A673 (cell line): ENCODE measurements at places on chromosomes 13 and 19.

- H3K36me3 ChIP-seq, result peaks cover 25% of the 10 kb centered on the region
- H3K27ac ChIP-seq, result no peak overlapping the region
- H3K4me3 ChIP-seq, result no peak overlapping the region
- no peaks in the 10 kb centered on the region for H3K27me3 ChIP-seq
- peaks cover 22% of the 10 kb centered on the region for H3K4me1 ChIP-seq
Measured at GRCh38 chr13:48265217-48265815, 32.3 kb downstream of the ITM2B start.

- no peak overlapping the region for H3K27ac ChIP-seq
- no peaks in the 10 kb centered on the region for H3K36me3 ChIP-seq
- H3K4me1 ChIP-seq, result no peaks in the 10 kb centered on the region
- H3K4me3 ChIP-seq, result no peak overlapping the region
Measured at GRCh38 chr19:19444681-19445155, 39.2 kb downstream of the GATAD2A start.

DNA sequence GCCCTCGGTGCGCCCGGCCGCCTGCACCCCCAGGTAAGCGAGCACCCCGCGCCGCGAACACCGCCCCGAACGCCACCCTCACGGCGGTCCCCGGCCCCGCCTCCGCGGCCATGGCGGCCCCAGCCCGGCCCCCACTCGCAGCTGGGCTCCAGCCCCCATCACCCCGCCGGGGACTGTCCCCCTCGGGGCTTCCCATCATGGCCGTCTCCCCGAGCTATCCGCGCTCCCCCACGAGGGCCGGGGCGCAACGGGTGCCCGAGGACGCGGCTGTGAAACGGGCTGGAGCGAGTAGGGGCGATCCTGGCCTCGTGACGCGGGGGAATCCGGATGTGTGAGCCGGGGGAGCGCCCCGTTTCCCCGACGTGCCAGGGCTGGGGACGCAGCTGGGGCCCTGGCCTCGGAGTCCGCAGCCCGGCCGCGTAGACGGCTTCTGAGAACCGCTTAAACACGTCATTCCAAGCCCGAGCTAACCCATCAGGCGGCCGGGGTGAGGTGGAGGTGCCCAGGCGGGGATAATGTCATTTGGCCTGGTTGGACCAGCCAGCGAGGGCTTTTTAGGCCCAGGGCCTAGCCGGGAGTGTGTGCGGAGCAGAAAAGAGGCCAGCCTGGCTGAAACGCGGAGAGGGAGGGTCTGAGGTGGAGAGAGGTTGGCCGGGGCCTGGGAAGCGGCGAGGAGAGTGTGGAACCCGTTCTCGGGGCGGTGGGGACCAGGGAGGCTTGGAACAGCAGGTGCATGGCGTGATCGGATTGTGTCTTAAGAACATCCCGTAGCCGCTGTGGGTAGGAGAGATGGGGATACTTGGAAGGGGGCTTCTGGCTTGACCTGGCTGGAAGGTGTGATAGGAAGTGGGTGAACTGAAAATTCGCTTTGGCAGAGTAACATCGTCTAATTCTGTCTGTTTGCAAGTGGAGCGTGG, 550 bp downstream of the CERS4 start:
- H3K4me3 ChIP-seq, result peak overlapping the region; percentile 75
- no peaks in the 10 kb centered on the region for H3K27me3 ChIP-seq
- no peaks in the 10 kb centered on the region for H3K36me3 ChIP-seq
- peak overlapping the region; percentile 41 for H3K27ac ChIP-seq
- DNase-seq, result peak; percentile 22

- no peak overlapping the region for H3K27ac ChIP-seq
- no peak overlapping the region for H3K4me3 ChIP-seq
- no peaks in the 10 kb centered on the region for H3K36me3 ChIP-seq
- H3K27me3 ChIP-seq, result no peaks in the 10 kb centered on the region
- DNase-seq, result no peak
Measured at GRCh38 chr19:58330458-58330857, 3.7 kb downstream of the ZSCAN22 start.

DNA sequence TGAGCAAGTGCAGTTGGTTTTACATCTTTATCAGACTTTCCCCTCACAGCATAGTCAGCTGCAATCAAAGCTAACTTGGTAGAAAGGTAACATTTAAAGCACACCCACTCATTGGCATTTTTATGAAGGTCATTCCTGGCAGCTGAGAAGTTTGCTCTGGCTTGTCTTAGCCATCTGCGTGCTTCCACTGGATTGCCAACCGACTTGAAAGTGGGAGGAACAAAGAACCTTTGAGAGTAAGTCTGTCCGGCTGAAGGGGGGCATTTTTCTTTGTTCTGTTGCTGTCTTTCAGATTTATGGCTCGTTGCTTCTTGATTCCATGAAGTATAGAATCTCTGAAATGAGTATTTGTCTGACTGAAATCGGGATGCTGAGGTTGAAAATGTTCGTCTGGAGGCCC, 103.1 kb downstream of the SACS start:
- H3K4me1 ChIP-seq, result no peaks in the 10 kb centered on the region
- no peaks in the 10 kb centered on the region for H3K27me3 ChIP-seq
- no peaks in the 10 kb centered on the region for H3K36me3 ChIP-seq
- H3K27ac ChIP-seq, result no peak overlapping the region
- no peak for DNase-seq

DNA sequence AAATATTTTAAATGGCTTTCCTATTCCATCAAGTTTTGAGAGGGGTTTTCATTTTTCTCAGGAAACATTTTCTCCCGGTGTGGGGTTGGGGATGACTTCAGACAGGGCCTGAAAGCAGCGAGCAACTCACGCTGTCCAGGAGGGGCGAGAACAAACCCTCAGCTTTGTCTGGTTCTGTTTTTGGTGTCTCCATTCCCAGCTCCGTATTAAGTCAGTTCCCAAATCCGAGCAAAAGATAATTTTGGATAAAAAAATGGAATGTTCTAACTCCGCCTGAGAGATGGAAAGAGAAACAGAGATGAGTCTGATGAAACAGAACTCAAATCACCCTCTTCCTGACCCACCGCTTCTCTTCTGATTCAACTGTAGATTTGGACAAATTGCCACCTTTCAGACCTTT, 38.4 kb downstream of the RFX2 start:
- H3K4me1 ChIP-seq, result peaks cover 5% of the 10 kb centered on the region
- H3K36me3 ChIP-seq, result no peaks in the 10 kb centered on the region
- no peak for DNase-seq
- no peak overlapping the region for H3K27ac ChIP-seq
- H3K4me3 ChIP-seq, result no peak overlapping the region
- H3K27me3 ChIP-seq, result no peaks in the 10 kb centered on the region

GRCh38 chr19:11205939-11206570, 8.7 kb upstream of the KANK2 start:
- H3K4me3 ChIP-seq, result no peak overlapping the region
- no peak overlapping the region for H3K27ac ChIP-seq
- H3K4me1 ChIP-seq, result peaks cover 9% of the 10 kb centered on the region

DNA sequence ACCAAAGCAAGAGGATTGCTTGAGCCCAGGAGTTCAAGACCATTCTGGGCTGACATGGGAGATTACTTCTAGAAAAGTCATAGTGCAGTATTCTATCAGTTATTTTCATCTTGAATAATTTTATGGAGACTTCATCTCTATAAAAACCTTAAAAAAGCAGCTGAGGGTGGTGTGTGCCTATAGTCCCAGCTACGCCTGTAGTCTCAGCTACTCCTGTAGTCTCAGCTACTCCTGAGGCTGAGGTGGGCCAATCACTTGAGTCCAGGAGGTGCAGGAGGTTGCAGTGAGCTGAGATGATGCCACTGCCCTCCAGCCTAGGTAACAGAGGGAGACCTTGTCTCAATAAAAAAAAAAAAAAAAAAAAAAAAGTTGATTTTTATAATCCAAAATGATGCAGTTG, 22.1 kb upstream of the KCTD4 start:
- H3K27me3 ChIP-seq, result no peaks in the 10 kb centered on the region
- peaks cover 39% of the 10 kb centered on the region for H3K4me1 ChIP-seq
- no peak for DNase-seq
- no peaks in the 10 kb centered on the region for H3K36me3 ChIP-seq
- no peak overlapping the region for H3K27ac ChIP-seq
- no peak overlapping the region for H3K4me3 ChIP-seq

GRCh38 chr13:37492075-37492474, 106.5 kb downstream of the POSTN start:
- H3K27ac ChIP-seq, result no peak overlapping the region
- no peak for DNase-seq
- no peaks in the 10 kb centered on the region for H3K27me3 ChIP-seq
- no peaks in the 10 kb centered on the region for H3K36me3 ChIP-seq

DNA sequence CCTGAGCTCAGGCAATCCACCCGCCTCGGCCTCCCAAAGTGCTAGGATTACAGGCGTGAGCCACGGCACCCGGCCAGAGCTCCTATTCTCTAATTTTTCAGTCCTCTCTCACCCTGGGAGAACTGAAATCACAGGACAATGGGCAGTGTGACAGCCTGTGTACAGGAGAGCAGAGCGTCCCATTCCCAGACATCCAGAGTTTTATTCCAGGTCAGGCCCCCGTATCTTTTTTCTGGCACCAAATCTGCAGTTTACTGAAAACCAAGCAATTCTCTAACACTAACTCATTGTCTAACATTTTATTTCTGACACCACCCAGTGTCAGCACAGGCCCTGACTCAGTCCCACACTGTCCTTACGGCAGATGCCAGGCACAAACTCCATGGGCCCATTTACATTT, 6.7 kb downstream of the ZNF708 start:
- DNase-seq, result no peak
- no peaks in the 10 kb centered on the region for H3K4me1 ChIP-seq
- no peaks in the 10 kb centered on the region for H3K27me3 ChIP-seq
- H3K4me3 ChIP-seq, result no peak overlapping the region
